ENCODE measurements at places on chromosomes 5 and 9.

DNA sequence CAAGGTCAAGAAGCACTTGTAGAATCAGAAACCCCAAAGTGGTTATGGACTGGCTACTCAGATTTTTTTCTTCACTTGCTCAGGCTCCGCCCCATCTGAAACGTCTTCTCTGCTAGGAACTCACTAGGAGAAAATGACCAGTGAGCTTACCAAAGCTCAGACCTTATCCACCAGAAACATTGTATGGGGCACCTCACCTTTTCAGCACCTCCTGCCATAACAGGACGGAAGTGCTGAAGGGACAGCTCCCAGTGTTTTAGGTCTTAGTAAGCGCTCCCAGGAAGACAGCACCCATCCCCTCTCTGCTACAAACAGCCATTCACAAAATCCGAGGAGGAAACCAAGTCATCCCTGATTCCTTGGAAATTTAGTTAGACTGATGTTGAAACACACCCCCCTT is 1.2 kb upstream of the GABRA1 start:
- DNase-seq, result no peak

DNA sequence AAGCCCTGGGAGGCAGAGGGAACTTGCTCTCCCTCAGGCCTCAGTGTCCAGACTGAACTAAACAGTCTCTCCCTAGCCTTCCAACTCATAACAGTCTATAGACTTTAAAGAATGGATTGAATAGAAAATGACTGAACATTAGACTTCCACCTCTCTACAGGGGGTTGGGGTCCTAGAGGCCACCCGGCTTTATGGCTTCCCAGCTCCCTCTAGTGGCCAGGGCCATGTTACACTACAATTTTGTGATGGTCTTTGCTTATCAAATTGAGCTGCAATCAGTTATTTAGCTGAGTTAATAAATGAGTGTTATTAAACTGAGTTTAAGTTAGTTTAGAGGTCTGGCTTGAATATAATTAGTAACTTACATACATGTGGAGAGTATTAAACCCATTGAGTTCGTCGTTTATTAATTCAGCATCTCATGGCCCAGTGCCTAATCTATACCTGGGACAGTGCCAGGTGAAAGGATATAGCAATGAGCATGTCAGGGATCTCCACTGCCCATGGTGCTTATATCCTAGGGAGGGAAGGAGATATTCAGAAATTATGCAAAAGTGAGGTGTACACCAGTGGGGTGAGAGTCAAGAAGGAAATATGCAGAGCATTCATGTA is 105.2 kb downstream of the SH3TC2 start:
- peak; percentile 14 for DNase-seq

- DNase-seq, result no peak
Observed at GRCh38 chr9:79287708-79288290, 284.0 kb upstream of the TLE4 start.

DNA sequence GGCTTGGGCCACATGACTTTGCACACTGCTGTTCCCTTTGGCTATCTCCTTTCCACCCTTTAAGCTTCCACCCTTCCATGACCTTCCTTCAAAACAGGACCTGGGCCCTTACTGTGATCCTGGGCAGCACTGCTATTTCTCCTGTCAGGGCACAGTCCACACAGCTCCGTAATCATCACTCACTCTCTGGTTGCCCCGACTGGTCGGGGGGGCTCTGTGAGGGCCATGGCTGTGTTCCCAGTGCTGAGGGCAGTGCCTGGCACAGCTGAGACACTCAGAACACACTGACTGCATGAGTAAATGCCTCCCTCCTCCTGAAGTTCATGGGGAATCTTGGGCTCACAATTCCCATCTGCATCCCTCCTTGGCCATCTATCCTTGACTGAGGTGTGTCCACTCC is 12.2 kb downstream of the TRAF1 start:
- DNase-seq, result no peak

DNA sequence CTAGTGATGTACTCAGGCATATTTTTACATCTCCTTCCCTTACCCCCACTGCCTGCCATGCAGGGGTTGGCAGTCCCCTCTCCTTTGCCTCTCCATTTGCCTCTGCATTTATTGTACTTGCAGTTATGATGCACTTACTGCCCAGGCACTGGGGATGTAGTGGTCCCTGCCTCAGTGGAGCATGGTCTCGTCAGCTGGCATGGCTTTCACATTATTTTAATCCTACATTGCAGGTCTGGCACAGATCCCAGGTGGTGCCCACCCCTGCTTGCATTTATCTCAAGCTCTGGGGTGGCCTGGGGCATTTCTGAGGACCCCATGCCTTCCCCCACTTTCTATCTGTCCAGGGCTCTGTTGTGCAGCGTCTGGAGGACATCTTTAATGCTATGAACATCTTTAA is 23.2 kb upstream of the PITX1 start:
- DNase-seq, result no peak

DNA sequence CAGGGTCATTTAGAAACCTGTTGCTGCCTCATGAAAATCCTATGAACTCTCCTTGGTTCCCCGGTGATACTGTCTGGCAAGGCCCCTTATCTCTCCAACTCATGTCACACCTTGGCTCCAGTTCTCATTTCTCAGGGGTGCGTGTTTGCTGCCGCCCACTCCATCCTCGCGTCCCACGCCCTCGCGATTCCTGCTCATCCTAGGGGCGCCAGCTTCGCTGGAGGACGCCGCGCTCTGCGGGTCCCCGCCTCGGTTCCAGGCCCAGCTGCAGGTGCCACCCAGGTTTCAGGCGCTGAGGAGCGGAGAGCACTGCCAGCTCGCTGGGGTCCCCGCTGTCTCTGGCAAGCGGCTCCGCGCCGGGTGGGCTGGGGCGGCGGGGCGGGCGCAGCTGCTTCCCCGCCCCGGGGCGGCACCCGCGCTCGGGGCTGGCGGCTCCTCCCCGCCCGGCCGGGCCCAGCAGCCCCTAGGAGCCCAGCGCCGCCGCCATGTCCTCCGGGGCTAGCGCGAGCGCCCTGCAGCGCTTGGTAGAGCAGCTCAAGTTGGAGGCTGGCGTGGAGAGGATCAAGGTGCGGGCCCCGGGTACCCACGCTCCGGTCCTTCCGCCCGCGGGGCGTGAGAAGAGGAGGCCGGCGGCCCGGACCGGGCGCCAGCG is at the start of gene GNG10:
GNG10 (plus strand) TSS at position 456 of the 652 bp plus-strand sequence; CDS start at position 486, 30 bp downstream.
- peak; percentile 72 for DNase-seq

DNA sequence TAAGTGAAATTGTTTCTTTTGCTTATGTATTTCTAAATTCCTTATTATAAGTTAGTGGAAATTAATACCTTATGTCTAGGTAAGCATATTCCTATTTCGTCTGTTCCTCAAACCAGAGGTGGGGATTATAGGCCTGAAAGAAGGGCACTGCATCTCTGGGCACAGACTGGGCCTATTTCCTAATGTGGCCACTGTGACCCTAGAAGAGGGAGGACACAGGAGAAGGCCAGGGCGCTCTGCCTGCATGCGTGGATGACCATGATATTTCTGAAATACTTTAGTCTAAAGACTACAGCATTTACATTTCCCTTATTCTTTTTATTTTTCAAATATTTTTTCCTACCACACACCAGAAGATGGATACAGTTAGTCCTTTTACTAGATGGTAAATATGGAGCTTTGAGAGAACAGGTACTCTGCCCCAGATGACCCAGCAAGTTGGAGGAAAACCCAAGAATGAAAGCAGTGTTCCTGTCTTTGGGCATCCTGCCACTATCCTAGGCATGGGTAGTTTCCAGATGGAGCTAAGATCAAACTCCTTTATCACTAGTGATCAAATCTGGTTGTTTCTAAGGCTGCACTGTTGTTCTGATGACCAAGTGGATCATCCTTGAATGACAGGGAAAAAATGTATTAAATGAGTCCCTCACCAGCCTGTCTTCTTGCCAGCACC is 27.8 kb downstream of the RUSC2 start:
- DNase-seq, result no peak

DNA sequence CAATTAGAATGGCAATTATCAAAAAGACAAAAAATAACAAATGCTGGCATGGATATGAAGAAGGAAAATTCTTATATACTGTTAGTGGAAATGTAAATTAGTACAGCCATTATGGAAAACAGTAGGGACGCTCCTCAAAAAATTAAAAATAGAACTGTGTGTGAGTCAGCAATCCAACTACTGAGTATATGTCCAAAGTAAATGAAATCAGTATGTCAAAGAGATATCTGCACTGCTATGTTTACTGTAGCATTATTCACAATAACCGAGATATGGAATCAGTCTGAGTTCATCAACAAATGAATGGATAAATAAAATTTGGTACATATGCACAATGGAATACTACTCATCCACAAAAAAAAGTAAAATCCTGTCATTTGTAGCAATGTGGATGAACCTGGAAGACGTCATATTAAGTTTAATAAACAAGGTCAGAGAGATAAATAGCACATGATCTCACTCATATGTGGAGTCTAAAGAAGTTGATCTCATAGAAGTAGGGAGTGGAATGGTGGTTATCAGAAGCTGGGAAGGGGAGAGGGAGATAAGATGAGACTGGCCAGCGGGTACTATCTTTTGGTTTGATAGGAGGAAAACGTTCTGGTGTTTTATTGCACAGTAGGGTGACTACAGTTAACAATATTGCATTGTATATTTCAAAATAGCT is 16.6 kb upstream of the SHC3 start:
- no peak for DNase-seq

- peak; percentile 70 for DNase-seq
Observed at GRCh38 chr9:97853844-97854695, 1.0 kb downstream of the FOXE1 start.

- no peak for DNase-seq
Observed at GRCh38 chr5:124677374-124678351, 68.8 kb downstream of the ZNF608 start.

DNA sequence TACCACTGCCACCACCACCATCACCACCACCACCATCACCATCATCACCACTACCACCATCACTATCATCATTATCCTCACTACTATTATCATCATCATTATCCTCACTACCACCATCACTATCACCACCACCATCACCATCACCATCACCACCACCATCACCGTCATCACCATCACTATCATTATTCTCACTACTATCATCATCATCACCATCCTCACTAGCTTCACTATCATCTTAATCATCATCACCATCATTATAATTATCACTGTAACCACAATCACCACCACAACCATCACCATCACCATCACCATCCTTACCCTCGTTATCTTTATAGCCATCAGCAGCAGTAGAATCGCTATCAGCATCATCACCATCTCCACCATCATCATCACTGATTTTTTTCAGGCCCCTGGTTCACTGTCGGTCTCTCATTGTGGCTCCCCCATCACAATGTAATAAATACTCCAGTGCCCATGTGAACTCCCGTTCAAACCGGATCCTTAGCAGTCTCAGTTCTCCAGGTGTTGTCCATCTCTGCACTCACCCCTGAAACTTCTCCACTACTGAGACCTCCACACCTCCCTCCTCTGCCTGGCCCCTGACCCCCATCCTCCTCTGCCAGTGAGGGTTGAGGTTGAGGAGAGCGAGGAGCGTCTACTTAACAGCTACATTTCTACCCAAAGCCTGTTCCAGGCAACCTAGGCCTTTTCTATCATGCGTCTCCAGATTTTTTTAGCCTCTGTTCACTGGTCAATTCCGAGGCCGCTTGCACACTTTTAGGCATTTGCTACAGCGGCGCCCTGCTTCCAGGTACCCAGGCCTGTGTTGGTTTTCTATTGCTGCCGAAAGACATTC is 238.2 kb downstream of the PBX3 start:
- DNase-seq, result no peak

DNA sequence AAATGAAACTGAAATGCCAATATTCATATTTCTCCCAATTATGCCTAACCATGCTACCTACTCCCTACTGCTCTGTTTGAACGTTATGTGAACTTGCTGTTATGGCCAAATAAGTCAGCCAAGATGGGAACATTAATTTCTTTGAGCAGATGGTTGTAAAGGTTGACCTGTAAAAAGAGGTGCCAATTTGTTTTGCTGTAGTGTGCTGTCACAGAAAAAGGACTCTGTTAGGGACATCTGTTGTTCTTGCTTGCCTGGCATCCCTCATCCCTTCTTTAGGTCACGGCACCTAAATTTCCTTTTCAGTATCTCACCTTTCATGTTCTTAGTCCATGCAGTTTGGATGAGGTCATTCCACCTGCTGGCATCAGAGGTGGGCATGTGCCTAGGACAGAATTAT is 35.4 kb downstream of the GDNF start:
- DNase-seq, result no peak

DNA sequence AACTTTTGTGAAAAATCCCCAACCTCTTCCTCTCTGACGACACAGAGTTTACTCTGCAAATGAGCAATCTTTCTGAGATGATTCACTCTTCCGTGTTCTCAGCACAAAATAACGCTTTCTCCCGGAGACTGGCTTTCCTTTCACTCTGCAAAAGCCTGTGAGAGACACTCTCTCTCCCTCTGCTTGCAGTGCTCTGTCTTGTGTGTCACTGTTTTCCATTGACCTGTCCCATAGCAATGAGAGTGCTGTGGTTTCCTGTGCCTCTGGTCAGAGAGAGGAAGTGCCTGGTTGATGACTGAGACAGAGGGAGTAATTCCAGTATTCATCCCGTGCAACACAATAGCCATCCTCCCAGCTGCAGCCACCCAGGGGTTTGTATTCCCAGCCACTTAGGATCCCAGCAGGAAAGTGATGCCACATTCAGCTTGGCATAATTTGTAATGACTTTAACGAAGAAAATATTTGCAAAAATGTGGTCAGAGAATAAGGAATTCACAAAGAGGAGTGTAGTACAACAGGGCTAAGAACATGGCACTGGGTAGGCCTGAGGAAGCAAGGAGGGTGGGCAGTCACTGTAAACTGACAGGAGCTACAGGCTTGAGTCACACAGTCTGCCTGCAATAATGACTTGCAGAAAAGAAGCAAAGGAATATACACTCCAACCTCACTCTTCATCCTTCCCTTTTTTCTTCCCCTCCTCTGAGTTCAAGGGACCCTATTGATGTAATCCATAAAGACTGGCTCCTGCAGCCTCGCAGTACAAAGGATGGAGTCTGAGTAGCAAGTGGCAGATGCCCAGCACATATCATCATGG is 463.5 kb upstream of the RGMB start:
- no peak for DNase-seq

DNA sequence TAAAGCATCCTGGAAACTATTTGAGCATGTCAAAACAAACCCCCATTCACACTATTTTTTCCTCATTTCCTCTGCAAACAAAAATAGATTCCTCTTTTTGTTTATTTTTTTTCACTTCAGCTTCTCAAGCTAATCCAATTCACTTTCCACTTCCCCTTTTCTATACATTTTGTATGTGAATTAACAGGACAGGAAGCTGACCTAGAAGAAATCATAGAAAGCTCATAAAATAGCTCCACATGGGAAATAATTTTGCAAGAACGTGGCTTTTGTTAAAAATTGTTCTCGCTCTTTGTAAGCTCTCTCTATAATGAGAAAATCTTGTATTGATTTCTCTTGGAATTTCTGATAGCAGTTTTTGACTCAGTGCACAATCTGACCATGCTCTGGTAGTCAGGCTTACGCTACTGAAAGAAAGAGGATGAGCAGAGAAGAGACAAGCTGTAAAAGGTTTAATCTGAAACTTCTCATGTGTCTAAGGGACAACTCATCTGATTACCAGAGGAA is 215.8 kb downstream of the ADAMTS12 start:
- DNase-seq, result no peak

DNA sequence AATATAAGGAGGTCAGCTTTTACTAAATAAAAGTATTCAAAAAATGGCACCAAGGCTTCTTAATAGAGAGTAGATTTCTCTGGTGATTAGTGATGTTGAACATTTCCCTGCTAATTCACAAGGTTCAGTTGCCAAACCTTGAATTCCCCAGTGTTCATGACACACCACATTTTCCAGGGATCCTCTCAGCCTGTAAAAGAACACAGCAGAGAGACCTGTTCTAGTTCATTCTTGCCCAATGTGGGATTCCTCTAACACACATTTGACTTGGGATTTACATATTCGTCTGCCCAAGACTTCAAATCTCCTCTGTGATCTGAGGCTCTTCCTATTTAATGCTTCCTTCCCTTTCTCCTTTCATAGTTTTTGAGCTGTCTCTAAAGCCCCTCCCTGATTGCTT is 273.2 kb upstream of the CDH9 start:
- no peak for DNase-seq

Measured in activated T-cell treated with anti-CD3 and anti-CD28 coated beads for 48 hours (primary cell).